ENCODE measurements at places on chromosomes 2 and 18.

- peak; percentile 61 for DNase-seq
Observed at GRCh38 chr2:160390544-160391455, 102.8 kb downstream of the RBMS1 start.

GRCh38 chr18:40249390-40250080 lies 1705.5 kb upstream of the PIK3C3 start:
- peak; percentile 71 for DNase-seq

GRCh38 chr2:237876532-237876931 lies 17.1 kb downstream of the RAMP1 start:
- no peak for DNase-seq

- DNase-seq = no peak
Observed at GRCh38 chr2:207091928-207092327, 73.8 kb downstream of the KLF7 start.

GRCh38 chr2:9167718-9168657 lies 38.6 kb upstream of the ASAP2 start:
- DNase-seq = no peak

DNA sequence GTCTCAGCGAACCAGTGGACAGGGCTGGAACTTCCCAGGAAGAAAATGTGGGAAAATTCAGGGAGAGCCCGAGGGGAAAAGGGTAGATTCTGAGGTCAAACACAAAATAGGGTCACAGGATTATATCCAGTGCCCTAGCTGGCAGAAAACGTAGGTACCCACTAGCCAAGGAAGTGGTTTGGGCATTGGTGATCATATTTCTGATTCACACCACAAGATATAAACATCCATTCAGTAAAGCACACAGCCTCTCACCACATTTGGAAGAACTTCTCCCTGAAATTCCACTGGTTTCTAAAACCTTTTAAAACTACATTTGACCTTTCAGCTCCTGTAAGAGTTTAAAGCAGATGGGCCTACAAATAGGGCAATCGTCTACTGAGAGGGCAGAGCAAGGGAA lies 186.9 kb downstream of the TTC32 start:
- peak; percentile 55 for DNase-seq
